ENCODE measurements at places on chromosomes 7 and 10.

DNA sequence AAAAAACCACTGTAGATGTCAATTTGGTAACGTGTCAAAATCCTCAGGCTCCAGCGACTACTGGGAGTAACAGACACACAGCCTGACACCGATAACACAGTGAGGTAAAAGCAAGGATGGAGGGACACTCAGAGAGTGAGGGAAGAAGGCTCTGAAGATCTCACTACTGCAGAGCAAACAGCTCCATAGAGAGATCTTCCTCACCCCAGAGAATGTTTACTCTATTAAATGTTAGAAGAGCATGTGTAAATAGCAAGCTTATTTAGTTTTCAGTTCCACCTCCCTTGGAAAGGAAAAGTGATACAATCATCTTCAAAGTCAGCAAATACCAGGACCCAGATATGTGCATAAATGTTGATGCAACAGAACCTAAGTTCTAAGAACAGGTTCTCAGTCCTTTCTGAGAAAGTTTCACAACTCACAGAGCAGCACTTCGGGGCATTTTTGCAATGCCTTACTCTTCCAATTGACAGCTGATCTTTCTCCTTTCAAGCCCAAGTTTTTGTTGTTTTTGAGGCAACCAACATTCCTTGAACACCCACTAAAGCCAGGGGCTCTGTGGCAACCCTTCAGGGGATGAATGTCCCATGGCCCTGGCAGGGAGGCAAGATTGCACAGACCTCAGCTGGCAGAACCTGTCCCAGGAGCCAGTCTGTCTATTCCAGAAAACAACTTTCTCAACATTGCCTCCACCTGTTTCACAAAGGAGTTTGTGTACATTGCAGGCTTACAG, 177.4 kb downstream of the SFMBT2 start:
- DNase-seq: peak; percentile 7

DNA sequence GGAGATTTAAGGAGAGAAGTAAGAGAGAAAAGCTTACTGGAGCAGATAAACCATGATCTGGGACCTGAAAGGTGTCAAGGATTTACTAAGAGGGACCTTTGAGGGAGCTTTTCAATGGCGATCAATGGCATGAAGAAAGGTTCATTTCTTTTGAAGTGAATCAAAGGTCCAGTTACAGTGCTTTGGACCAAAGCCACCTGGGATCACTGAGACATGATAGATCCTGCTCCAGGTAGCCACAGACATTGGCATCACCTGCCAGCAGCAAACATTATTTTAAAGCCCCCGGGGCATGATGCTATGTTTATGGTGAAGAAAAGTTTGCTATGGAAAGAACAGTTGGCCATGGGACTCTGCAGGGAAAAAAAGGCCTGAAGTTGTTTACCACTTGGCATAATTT, 109.4 kb downstream of the SLC25A13 start:
- no peak for DNase-seq

- no peak for DNase-seq
Measured at GRCh38 chr7:151590071-151590849, 70.6 kb upstream of the RHEB start.

DNA sequence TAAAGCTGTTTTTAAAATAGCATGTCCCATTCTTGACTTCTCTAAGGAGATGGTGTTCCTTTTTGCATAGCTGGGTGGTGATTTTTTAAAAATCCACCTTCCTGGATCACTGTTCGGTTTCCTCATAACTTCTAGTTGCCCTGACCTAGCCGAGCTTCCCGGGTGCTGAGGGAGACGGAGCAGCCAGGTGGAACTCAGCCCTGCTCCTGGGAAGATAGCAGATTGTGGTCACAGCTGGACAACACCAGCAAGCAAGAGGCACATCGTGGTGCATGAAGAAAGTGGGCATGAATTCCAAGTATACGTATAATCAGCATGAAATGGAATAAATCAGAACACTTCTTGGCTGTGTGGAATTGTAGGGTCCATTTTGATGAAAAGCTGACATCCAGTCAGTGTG, 73.5 kb upstream of the RSU1 start:
- no peak for DNase-seq

Data from erythroblast (primary cell).